AG10803 (cell line): ENCODE measurements at places on chromosomes 5 and 9.

GRCh38 chr9:123689701-123690428, 240.1 kb downstream of the DENND1A start:
- no peak for DNase-seq

DNA sequence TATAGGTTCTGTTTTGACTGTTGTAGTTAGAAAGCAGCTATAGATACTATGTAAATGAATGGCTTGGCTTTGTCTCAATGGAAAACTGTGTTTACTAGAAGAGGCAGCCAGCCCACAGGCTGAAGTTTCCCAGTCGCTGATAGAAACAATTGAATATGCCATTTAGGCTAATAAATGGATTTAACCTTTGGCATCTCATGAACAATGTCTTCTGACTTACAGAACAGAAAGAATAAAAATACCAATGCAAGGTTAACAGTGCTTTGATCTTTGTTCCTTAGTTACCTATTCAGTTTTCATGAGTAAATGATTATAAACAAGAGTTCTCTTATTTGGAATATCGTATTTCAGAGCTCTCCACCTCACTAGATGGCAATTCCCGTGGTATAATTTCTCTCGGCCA, 120.6 kb downstream of the PAM start:
- no peak for DNase-seq

DNA sequence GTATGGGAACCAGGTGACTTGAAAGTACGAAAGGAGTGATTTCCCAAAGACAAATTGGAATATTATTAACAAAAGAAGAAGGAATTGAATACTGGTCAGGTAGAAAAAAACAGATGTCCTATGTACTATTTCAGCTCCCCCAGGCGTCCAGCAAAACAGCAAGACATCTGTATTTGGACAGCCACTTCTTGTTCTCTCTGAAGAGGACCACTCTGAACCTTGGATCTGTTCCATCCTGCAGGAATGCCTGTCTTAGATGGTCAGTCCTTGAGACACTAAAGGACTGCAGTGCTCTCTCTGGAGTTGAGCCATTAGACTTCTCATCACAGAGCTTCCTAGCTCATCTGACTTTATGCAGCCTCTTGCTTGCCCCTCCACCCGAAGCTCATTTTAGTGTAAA, 74.4 kb upstream of the RARS1 start:
- DNase-seq: no peak

GRCh38 chr9:87425202-87425601, 72.5 kb upstream of the DAPK1 start:
- no peak for DNase-seq

DNA sequence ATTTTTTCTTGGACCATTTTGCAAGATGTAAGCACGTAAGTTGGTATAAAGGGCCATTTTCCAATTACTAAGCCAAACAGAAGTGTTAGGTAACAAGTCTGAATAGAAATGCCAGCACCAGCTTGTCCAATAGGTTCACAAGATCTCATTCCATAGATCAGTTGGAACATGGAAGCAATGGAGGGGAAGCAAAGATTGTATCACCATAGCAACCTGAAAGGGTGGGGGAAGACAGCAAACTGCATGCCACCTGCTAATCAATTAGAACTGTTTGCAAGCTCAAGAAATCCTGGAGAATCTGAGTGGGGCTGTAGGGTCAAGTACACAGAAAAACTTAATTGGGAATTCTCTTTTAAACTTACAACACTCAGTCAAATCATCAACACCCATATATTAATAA, 264.9 kb upstream of the EFNA5 start:
- DNase-seq: no peak

DNA sequence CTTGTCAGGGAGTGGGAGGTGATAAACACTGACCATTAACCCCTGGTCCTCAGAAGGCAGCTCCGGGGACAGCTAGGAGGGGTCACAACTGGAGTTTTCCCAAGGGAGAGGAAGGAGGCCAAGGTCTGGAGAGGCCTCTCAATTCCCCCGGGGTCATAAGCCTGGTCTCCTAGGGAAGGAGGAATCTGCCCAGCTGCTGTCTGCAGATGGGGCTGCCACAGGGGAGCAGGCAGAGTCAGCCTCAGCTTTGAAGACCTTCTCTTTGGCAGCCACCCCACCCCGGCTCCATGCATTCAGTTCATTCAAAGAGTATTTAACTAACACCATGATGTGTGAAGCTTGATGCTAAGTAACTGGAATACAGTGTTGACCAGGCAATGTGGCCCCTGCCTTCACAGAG, 74.6 kb upstream of the HSPA9 start:
- no peak for DNase-seq

DNA sequence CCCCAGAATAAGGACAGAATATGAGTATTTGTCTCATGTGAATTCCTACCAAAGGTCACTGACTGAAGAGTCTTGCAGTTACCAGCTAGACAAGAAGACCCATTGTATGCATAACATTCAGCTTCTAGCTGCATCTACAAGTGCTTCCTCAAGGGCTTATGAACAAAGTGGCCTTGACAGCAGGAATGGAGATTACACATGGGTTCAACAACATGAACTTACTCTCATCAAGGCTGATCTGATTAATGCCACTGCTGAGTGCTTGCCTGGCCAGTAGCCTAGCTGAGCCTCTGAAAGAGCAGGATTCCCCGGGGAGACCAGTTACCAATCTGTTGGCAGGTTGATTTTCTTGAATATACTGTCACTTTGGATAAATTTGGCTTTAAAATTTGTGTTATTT, 76.7 kb upstream of the CHD1 start:
- DNase-seq: no peak
